Testis (tissue), 5 donors: ENCODE measurements at places on chromosomes 3 and 15.
A peak's percentile ranks its signal among the peaks of the same experiment; 100 is the strongest.

DNA sequence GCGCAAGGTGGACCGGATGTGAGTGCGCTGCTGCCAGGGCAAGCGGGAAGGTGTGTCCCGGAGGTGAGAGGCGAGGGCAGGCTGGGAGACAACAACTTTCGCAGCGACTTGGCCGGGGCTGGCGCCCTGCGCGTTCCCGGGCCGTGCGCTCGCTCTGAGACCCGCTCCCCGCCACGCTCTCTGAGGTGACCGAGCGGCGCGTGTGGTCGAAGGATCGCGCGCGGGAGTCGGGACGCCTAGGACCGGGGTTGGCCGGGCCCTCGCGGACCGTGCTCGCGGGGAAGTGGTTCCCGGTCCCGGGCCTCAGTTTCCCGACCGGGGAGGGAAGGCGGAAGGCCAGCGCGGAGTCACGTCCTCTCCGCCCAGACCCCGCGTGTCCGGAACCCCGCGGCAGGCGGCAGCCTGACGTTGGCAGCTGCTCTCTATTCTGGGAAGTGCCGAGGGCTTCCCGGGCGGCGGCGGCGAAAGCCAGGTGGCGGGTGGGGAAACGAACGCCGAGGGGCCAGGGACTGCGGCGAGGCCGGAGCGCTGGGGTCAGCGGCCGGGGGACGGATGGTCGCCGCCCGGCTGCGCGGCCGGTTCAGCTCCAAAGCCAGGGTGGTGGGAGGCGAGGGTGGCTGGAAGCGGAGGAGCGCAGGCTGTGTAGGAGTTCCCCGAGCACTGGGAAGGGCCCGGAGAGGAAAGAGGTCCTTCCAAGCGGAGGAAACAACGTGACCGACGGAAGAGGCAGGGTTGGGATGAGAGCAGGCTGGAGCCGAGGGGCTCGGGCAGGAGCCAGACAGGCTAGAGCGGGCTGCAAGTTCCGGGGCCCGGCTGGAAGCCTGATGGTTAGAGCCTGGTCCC is 1.0 kb upstream of the IGF2BP2 start:
- H3K4me1 ChIP-seq: peaks cover 8% of the 10 kb centered on the region
- peak; percentile 24 for DNase-seq
- H3K36me3 ChIP-seq: no peaks in the 10 kb centered on the region

DNA sequence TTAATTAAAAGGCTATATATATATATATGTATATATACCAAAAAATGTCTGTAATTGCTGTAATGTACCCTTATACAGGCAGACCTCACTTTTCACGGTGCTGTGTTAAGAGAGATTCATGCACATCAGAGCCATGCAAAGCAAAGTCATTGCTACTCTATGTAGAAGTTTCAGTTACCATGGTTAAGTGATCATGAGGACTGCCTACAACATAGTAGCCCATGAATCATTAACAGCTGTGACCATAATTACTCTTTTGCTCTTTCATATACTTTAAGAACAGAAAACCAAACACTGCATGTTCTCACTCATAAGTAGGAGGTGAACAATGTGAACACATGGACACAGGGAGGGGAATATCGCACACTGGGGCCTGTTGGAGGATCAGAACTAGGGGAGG is 225.3 kb upstream of the EPHA3 start:
- no peak overlapping the region for H3K4me3 ChIP-seq
- DNase-seq: no peak
- no peaks in the 10 kb centered on the region for H3K36me3 ChIP-seq
- H3K27ac ChIP-seq: no peak overlapping the region

DNA sequence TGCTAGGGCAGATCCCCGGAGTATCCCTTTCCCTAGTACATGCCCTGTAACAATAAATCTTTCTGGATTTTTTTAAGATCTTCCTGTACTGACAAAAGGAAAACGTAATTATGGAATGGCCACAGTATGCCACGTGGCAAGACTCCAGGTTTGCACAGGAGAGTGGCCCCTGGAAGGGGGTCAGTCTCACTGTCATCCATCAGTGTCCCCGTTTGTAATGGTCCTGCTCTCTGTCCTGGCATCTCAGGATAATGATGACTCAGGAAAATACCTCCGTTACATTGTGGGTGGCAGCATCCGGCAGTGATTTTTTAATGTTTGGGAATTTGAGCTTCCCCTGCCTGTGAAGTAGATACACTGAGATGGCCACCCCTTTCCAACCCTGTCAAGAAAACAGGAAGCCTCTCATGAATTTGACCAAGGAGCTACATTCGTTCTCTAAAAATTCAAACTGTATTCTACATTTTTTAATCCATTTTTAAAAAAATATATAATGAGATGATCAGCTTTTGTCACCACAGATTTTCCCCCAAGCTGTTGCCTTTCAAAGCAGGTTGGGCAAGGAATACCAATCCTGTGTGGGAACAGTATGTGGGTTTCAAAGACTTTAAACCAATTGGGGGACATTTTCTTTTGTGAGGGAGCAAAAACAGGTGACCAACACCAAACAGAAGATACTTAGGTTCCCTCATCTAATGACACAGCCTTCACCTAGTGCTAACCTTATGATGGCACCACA is 110.4 kb downstream of the C3orf70 start:
- H3K36me3 ChIP-seq: no peaks in the 10 kb centered on the region
- no peak overlapping the region for H3K4me3 ChIP-seq
- no peak for DNase-seq
- H3K27ac ChIP-seq: no peak overlapping the region
- H3K27me3 ChIP-seq: no peaks in the 10 kb centered on the region
- H3K4me1 ChIP-seq: no peaks in the 10 kb centered on the region

DNA sequence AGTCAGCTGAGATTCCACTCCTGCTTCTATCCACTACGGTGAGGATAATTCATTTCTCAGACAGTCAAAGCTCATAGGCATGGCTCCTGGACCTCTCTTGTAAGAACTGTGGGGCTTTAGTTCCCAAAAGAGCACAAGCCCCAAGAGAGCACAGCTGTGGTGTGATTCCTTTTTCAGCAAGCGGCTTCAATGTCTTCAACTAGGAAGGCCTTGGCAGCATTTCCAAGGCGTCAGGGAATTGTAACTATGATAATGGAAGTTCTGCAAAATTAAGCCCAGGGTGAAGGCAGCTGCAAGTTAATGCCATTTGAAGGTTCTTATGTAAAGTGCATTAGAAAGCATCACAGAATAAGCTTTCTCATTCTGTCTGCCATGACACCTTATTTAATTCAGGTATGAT is 657.1 kb downstream of the GRM7 start:
- no peaks in the 10 kb centered on the region for H3K36me3 ChIP-seq
- no peak overlapping the region for H3K4me3 ChIP-seq
- no peaks in the 10 kb centered on the region for H3K27me3 ChIP-seq
- H3K27ac ChIP-seq: no peak overlapping the region
- H3K4me1 ChIP-seq: peaks cover 4% of the 10 kb centered on the region
- DNase-seq: peak; percentile 26

DNA sequence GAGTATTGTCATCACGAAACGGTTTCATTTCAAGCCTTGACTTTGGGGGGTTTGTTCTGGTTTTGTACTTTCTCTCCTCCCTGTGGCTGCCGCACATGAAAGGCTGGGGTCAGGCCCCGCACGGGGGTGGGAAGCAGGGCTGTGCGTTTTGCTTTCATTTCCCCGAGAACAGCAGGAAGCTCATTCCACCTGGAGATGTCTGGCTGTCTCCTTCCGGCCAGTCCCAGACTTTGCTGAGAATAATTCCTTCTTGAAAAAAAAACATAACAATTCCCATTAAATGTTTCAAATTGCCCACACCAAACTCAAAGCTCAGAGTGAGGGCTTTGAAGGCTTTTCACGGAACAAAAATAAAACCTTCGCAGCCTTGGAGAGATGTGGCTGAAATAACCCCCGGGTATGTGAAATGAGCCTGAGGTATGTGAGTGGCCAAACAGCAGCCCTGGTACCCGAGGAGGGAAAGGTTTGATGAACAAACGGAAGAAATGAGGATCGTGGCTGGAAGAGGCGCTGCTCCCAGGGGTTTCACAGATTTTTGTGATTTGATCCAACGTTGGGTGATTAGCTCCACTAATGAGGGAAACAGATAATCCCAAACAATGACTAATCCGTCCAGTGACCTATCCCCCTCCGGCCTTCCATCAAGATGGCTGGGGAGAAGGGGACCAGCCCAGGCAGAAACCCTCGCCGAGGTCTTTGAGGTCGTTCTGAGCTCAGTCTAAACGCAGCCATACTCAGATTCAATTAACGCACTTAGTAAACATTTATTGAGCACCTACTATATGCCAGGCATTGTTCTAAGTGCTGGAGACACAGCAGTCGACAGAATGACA is 126.9 kb upstream of the MEF2A start:
- no peaks in the 10 kb centered on the region for H3K27me3 ChIP-seq
- H3K4me3 ChIP-seq: no peak overlapping the region
- peaks cover 10% of the 10 kb centered on the region for H3K4me1 ChIP-seq
- H3K36me3 ChIP-seq: no peaks in the 10 kb centered on the region

DNA sequence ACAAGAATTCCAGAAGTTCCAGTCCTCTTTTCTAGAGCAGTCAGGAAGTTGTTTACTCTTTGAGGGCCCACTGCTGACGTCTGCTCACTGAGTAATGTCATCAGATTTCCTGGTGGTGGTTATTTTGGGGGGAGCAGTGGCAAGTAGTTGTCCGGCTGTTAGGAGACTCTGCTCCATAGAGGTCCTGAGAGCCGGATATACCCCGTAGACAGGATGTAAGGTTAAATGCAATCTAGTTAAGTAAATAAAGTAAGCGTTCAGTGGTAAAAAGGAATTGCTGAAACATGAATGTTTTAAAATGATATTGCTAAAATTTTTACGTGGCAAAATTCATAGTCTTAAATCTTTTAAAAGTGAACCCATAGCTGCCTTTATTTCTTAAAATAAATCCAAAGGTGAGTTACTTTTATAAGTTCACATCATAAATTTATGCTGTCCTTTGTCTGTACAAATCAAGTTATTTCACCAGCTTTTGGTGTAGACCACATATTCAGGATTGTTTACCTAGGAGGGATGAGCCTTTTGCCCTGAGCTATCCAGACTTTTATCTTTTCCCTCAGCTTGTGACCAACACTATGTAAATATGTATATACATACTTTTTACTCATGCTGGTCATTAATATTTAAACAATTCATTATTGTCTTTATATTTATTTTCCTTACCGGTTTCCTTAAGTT is 65.8 kb downstream of the PDE8A start:
- H3K36me3 ChIP-seq: no peaks in the 10 kb centered on the region
- H3K4me3 ChIP-seq: no peak overlapping the region
- no peak for DNase-seq
- H3K4me1 ChIP-seq: no peaks in the 10 kb centered on the region
- no peaks in the 10 kb centered on the region for H3K27me3 ChIP-seq

- H3K4me1 ChIP-seq: peaks cover 30% of the 10 kb centered on the region
- H3K27ac ChIP-seq: peak overlapping the region; percentile 97
- H3K27me3 ChIP-seq: no peaks in the 10 kb centered on the region
Observed at GRCh38 chr3:112560307-112560706, 1.5 kb downstream of the ATG3 start.

DNA sequence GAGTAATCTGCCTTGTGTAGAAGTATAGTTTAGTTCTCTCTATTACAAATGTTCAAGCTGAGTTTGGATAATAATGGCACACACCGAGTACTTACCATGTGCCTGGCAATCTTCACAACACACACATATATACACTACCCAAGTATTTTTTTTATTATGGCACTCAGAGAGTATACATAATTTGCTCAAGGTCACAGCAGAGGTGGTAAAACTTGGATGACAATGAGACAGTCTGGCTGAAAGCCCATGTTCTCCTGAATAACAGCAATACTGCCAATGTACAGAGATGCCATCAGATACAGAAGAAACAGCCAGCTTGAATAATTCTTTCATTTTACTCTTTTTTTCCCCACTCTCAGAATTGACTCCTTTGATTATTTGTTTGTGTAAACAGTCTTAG is 460.0 kb downstream of the CNTN6 start:
- no peak overlapping the region for H3K4me3 ChIP-seq
- no peaks in the 10 kb centered on the region for H3K4me1 ChIP-seq
- DNase-seq: no peak

DNA sequence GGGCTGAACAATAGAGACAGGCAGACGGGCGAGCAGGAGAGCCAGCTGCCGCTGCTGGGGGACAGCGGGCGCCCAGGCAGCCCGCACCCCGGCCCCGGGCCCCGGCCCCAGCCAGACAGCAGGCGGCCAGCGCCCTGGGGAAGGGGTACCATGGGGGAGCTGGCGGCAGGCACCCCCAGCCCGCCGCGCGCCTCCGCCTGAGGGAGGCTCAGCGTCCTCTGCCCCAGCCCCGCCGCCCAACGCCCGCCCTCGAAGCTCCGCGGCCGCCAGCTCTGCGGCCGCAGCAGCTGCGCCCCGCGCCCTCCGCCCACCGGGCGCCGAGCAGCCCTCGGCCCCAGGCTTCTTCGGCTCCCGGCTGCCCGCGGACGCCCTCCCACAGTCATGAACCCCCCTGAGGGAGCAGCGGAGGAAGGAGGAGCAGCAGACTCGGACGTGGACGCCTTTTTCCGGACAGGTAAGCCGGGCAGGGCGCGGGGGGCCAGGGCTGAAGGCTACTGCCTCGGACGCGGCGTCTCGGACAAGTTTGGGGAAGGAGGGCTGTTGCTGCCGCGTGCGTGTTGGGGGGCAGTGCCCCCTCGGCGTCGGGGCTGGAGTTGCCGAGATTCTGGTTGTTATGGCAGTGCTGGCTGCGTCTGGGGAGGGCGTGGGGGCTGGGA is 41.6 kb upstream of the ROPN1 start:
- H3K36me3 ChIP-seq: no peaks in the 10 kb centered on the region
- DNase-seq: no peak
- H3K27me3 ChIP-seq: no peaks in the 10 kb centered on the region

DNA sequence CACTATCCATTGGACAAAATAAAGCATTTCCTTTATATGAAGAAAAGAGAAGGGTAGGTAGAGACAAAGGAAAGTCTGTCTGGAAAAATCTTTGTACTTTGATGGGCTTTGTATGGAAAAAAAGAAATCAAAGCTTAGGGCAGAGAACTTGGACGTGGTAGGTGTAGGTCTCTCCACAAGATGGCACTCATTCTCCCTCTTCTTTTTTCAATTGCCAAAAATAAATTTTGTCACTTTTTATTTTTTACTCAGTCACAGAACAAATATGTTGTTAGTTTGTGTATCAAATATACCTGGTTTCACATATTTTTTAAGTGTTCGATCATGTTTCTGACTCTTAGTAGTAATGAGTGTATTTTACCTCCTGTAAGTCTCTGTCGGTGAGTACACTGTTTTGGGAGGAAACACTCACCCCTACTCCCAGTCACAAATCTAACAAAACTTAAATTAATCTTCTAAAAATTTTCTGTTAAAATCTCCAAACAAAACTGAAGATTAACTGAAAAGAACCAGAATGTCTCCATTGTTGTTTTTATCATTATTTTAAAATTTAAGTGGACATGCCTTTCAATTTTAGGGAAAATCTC is 415.8 kb upstream of the GOLIM4 start:
- no peak overlapping the region for H3K27ac ChIP-seq
- no peaks in the 10 kb centered on the region for H3K36me3 ChIP-seq
- H3K27me3 ChIP-seq: no peaks in the 10 kb centered on the region

- no peaks in the 10 kb centered on the region for H3K36me3 ChIP-seq
- DNase-seq: no peak
- peaks cover 5% of the 10 kb centered on the region for H3K4me1 ChIP-seq
- no peak overlapping the region for H3K4me3 ChIP-seq
- H3K27me3 ChIP-seq: no peaks in the 10 kb centered on the region
Observed at GRCh38 chr3:57791245-57791644, 35.1 kb downstream of the SLMAP start.

GRCh38 chr15:69046781-69047180 is 32.3 kb downstream of the NOX5 start:
- no peaks in the 10 kb centered on the region for H3K4me1 ChIP-seq
- H3K4me3 ChIP-seq: no peak overlapping the region
- H3K27me3 ChIP-seq: no peaks in the 10 kb centered on the region
- H3K27ac ChIP-seq: no peak overlapping the region
- no peaks in the 10 kb centered on the region for H3K36me3 ChIP-seq

GRCh38 chr3:37162501-37163245 is 11.7 kb downstream of the LRRFIP2 start:
- no peak overlapping the region for H3K27ac ChIP-seq
- DNase-seq: no peak
- H3K36me3 ChIP-seq: no peaks in the 10 kb centered on the region
- no peaks in the 10 kb centered on the region for H3K4me1 ChIP-seq
- no peak overlapping the region for H3K4me3 ChIP-seq
- H3K27me3 ChIP-seq: no peaks in the 10 kb centered on the region
